ENCODE measurements at places on chromosomes 5 and 9.

DNA sequence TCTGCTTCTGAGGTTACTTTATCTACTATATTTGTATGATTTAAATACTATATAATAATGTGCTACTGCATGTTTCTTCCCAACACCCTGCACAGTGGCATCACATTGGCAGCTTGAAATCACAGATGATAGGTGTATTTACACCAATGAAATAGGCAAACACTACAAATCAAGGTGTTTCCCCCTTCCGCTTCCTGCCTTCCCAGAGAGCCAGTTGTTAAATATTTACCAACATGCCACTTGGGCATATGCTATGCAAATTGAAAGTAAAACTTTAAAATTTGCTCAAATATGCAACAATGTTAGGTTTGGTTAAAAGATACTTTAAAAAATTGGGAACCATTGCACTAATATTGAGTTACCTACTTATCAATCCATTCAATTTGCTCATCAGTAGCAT, 58.2 kb upstream of the SMARCA2 start:
- DNase-seq = no peak

DNA sequence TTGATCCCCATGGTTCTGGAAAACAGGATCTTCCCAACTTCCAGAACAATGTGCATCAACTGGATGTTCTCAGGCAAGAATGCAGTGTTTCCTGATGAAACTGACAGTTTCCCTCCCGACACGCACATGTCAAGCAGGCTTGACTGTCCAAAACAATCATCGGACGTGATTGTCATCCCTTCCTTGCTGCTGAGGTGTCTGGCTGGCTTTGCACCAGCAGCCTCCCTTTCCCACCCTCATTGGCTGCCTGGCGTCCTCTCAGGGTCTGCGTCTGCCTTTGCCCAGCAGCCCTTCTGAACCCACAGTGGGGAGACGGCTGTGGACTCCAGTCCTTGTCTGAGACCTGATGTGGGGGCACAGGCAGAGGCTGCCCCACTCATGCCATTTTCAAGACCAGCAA, 110.8 kb downstream of the MARCHF3 start:
- peak; percentile 57 for DNase-seq

DNA sequence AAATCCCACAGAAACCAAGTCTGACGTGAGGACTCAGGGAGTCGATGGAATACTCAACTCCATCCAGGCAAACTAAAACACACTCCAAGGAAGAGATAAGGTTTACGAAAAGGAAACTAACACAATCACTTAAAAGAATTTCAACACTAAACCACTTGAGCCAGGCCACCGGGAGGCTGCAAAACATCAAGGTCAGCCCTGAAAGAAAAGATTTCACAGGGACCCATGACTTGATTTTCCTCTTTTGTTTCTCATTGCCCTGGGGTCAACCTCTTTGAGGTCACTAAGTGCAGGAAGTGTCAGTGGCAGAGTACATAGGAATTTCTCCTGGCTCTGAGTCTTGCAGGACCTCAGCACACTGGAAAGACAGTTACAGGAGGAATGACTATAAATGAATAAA, 77.8 kb upstream of the TARS1 start:
- peak; percentile 22 for DNase-seq

DNA sequence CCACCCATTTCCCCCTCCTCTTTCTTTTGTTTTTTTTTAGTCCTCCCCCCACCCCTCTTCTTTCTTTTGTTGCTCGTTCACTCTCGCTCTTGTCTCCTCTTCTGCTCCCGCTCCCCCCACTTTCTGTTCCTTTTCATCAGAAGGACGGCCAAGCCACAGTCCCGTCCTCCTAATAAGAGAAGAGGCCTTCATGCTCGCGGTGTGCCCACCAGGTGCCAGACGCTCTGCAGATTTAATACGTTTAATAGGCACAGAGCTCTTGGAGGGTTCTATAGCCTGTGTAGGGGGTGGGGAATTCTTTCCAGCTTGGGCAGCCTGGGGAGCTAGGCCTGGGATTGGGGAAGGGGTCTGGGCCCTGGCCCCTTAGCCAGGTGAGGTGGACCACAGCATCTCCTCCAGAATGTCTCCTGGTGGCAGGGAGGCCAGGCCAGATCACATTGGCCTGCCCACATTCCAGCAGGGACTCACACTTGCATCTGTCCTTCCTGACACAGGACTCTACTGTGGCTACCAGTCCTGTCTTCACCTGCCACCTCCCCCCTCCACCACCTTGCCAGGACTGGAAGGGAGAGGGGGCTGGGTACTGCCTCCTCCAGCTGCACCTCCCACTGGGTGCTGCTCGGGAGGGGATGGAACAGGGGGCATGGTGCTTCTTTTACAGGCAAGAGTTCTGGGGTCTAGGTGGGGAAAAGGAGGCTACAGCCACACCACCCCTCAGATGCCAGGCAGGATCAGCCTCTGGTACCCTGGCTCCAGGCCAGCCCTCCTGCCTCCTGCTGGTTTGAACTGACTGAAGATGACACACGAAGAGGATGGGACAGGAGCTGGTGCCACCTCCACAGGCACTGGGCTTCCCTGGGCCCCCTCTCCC, 6.1 kb upstream of the BARX1 start:
- no peak for DNase-seq

- no peak for DNase-seq
Measured at GRCh38 chr9:137723783-137724445, 105.1 kb downstream of the EHMT1 start.

GRCh38 chr9:134818000-134818568, 62.5 kb upstream of the FCN2 start:
- DNase-seq = no peak

DNA sequence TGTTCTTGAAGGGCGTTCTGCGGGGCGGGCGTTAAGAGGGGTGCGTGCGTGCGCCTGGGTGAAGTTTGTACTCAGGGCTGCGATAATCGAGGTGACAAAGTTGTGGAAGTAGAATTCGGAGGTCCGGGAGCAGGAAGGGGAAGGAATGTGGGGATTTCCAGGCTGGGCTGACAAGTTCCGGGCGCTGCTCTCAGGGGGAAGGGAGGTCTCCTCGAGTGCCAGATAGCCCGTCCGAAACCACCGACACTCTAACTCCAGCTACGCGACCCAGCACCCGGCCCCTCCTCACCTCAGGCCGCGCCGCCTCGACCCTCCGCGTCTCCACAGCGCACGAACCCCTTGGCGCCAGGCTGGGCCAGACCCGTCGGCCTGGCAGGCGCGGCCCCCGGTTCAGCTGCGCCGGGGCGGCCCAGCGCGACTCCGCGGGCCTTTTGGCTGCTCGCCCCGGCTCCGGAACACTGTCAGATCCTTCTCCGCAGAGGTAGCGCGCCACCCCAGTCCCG, at the start of gene IL6ST:
TSS of gene IL6ST (minus strand) at position 469 of the 503 bp plus-strand sequence. CDS start 18,685 bp downstream, outside the sequence.
- no peak for DNase-seq

DNA sequence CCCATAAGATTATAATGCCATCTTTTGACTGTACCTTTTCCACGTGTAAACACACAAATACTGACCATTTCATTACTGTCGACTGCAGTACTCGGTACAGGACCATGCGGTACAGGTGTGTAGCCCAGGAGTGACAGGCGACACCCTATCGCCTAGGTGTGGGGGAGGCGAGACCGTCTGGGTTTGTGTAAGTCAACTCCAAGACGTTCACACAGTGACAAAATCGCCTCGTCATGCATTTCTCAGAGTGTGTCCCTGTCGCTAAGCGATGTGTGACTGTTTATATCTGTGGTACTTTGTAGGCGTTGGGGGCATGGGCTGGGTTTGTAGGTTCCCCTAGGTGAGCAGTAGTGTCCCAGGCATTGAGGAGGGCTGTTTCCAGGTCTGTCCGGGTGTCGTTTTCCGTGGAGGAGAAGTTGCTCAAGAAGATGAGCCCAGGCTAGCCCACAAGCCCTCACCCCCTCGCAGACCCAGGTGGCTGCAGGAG, 20.3 kb downstream of the NEK6 start:
- DNase-seq = no peak

GRCh38 chr5:146448783-146449519, 1.8 kb downstream of the TCERG1 start:
- DNase-seq = no peak

DNA sequence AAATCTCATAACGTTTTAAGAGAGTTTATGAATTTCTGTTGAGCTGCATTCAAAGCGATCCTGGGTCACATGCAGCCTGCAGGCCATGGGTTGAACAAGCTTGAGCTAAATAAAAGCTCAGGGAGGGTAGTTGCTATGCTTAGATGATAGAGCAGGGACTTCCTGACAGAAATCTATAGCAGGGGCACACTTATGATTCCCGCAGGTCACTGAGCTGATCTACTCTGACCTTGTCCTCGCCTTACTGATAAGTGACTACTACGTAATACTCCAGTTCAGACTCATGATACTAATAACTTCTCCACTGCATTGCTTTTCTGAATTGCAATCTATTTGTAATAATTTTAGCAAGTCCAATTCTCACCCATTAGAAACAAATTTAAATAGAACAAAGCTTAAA, 90.9 kb downstream of the NFIB start:
- DNase-seq = no peak

DNA sequence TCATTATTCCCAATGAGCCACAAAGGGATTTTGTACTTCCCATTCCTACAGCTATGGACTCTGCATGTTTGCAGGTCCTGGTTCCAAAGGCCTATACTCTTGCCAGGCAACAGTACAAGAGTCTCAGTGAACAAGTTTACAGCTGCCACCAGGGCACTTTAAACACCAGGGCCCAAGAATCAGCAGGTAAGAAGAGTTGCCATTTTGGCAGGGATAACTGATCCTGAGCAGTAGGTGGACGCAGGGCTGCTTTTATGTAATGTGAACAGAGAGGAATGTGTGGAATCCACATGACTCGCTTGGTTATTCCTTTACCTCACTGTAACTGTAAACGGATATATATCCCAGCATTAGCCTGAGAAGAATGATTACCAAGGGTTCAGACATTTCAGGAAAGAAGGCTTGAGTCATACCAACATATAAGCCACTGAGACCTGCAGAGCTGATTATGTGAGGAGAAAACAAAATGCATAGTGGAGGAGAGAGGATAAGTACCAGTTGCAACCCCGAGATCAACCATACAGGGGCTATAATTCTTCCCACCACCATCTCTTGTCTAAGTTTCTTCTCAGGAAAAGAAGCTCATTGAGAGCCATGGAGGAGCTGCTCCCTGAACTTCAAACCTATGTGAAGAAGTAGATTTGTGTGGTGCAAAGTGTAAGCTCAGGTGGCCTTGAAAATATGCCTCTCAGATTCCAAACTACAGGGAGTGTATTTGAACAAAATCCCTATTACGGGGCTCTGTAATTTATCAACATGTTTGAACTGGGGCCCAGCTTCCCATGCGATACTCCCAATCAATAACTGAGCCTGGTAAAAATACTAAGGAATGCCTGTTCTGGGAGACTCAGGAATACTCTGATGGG, 24.6 kb downstream of the RAPGEF6 start:
- no peak for DNase-seq

DNA sequence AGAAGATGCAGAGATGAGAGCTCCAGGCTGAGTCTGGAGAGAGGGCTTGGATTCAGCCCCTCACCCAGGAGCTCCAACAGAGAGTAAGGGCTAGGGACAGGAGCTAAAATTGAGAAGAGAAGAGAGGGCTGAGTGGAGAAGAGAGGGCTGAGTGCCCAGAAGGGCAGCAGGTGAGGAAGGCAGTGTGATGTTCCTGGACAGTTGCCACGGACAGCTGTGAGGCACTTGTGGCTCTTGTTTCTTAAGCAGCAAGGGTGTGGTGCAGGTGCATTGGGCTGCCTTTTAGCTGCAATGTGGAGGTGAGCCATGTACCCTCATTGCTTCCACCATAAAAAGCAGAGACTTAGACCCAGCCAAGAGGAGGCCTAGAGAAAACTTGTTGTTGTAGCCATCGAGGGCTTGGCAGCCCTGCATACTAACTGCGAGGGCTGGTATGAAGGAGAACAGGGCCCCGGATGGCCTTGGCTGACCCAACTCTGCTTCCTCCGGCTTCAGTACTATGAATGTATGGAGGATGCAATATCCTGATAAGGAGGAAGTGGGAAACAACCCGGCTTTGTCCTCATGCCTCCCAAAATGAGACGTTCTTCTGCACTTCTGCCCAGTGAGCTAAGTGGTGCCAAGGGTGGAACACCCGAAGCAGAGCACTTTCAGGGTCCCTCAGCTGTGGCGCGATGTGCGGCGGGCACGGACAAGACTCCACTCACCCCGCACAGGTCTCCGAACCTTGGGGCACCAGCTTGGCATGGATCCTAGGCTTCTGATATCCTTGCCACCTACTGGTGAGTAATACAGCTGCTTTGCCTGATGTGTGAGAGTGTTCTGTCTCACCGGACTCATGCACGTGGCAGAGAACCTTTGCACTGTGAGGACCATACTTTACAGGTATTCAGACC, 65.2 kb downstream of the LRRC70 start:
- no peak for DNase-seq

DNA sequence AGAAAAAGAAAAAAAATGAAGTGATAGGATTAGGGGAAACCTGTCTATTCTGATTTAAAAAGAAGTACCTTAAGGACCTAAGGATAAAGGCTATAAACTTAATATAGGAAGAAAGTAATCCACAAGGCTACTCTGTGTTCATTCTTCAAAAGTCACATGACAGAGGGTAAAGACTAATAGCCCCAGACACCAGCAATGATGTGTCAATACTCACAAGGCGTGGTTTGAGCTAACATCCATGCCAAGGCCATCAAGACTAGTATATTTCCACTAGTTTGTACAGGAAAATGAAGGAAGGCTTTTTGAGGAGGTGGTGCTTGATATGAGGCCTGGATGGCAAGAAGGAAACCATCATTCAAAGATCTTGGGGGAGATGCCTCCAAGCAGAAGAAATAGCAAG, 49.7 kb upstream of the TEX48 start:
- DNase-seq = no peak

DNA sequence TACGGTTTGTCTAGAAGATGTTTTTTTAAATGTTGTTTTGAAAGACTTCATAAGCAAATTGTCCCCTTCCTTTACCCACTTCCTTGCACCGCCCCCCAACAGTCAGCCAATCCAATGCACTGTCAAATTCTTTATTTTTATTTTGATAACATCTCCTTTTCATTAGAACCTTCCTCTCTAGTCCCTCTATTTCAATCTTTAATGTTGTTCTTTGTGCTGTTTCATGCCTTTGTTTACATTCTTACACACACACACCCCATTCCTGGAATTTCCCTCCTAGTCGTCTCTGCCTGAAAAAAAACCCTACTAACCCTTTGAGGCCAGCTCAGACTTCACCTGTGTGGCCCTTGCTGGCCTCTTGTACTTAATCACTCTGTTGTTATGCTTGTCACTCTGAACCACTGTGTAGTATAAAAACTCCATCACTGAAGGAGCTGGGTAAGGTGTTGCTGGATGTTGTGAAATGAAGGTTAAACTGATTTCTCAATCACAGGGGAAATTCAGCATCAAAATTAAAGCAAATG, 133.4 kb downstream of the UGCG start:
- DNase-seq = no peak

DNA sequence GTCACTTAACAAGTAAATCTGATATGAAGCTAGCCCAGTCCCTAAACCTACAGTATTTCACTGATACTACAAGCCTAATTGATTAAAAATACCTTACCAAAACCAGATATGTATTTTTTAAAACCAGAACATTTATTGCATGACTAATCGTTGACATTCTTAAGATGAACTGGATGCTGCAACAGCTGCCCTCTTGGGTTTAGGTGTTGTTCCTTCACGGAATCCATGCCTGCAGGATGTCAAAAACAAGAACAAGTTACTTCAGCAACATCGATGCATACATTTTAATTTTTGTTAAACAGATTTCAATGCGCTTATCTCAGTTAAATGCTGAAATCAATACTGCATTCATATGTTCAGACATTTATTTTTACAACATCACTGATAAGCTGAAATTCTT, 2.7 kb downstream of the RPL37 start:
- DNase-seq = no peak

GRCh38 chr9:83061990-83062650, 822 bp downstream of the RASEF start:
- DNase-seq = no peak

Data from heart left ventricle (tissue), 16 donors.